ENCODE measurements at places on chromosomes 7 and 10.
A peak's percentile ranks its signal among the peaks of the same experiment; 100 is the strongest.

DNA sequence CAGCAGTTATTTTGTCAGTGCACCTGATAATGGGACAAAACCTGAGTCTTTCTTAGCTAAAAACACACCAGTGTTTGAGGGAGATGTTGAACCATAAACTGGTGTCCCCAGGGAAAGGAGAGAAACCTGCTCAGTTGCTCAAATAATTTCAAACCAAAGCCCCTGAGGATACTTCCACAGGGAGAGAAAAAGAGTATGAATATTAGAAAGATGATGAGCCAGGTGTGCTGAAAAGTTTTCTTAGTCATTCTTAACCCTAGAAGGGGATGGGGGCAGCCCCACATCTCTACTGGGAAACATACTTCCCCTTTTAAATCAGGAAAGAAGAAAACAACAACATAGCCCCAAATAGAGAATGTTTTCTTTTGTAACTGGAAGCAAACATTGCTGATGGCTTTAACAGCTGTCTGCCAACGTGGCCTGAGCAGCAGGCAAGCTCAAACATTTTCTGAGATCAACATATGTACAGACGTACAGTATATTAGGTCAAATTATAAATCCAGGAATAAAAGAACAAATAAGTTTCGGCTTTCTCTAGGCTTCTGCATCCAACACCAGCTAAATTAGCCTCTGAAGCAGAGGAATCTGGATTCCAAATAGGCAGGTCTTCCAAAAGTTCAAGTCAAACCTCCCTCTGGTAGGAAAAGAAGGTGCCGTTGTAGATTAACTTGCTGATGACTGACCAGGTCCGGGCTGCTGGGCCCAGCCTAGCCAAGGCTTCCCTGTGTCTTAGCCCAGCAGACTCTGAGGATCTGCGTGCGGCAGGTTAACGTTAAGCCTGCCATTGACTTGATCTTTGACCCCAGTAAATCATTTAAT is 30.5 kb upstream of the FBXW4 start:
- DNase-seq = no peak

GRCh38 chr7:50416527-50417182 is 33.5 kb downstream of the FIGNL1 start:
- DNase-seq = peak; percentile 55

DNA sequence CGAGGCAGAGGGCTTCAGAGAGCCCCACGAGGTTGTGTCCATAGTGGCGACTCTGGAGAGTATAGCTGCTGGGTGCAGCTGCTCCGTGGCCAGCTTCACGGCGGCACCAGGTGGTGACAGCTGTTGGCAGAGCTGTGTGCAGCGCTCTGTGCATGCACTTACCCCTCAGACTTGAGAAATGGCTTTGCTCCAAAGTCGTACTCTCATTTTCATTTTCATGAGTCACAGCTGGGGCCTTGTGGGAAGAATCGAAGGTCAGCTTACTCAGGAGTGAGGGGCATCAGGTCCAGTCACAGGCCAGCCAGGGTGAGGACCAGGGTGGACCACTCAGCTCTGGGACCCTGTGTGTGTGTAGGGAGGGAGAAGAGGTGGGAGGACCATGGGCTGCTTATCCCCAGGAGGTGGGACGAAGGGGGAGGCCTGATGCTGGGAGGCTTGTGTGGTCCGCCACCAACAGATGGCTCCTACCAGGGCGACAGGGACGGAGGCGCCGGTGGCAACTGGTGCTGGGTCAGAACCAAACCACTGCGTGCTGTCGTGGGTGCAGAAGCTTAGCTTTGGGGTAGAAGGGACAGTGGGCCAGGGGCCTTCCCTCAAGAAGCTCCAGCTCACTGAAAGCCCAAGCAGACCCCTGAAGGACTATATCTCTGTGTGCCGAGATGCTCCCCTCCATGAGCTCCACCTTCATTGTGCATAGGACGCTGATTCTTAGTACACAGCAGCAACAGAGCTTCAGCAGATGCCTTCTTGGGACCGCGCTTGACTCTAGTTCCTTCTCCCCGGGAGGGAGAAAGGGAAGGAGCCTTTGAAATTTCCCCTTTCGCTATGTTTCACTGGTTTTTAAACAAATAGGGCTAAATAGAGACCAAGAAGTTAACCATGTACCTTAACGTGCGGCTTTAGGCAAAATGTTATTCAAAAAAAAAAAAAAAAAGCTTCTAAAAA is 225.0 kb downstream of the CELF2 start:
- DNase-seq = no peak

DNA sequence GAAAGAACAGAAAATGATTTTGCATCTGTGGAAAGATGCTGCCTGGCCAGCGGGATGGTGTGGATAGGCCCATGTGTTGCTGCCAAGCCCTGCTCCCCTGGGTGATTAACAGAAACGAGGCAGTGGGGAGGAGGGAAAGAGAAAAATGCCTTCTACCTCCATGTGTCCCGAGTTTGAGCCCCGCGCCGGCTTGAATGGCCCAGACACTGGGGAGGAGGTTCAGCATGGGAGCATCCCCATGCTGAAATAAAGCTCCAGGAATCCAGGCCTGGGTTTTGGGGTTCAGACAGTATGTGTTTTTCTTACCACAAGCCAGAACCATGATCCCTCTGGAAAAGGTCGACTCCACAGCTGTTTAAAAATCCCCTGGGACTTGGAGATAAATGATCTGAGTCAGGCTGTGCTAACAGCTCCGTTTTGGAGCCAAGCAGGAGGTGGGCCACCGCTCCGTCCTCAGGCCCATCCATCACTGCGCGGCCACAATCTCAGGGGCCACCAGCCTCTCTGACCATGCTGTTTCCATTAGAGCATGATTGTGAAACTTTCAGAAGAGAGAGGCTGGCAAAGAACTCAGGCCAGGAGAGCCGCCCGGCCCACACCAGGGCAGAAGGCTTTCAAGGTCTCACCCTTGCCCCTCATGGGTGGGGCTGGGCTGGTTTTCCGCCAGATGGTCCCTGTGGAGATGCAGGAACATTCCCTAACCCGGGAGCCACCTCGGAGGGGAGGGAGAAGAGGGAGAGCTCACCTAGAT is 299.7 kb downstream of the ZEB1 start:
- peak; percentile 74 for DNase-seq

- no peak for DNase-seq
Observed at GRCh38 chr10:3679950-3680629, 104.9 kb downstream of the KLF6 start.

- no peak for DNase-seq
Observed at GRCh38 chr10:125257521-125258108, 97.3 kb upstream of the CTBP2 start.

- no peak for DNase-seq
Observed at GRCh38 chr10:92834986-92835385, 13.3 kb upstream of the EXOC6 start.

- DNase-seq = no peak
Observed at GRCh38 chr7:16954321-16954720, 72.5 kb upstream of the AGR3 start.

DNA sequence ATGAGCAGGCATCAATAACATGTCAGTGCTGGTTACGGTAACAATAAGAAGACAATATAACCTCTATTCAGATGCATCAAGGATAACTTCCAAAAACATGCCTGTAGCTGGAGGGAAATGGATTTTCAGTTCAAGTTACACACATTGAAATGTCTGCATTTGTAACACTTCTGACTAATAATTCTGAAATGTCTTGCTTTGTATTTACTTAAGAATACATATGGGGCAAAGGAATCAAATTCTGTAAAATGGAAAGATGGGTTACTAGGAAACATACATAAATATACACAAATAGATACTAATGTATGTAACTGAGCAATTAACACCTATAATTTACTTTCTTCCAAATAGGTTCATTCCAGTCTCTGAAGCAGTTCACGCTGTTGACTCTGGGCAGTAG is 18.6 kb upstream of the MTPN start:
- DNase-seq = no peak

- DNase-seq = no peak
Observed at GRCh38 chr7:155279787-155280445, 17.8 kb upstream of the INSIG1 start.

DNA sequence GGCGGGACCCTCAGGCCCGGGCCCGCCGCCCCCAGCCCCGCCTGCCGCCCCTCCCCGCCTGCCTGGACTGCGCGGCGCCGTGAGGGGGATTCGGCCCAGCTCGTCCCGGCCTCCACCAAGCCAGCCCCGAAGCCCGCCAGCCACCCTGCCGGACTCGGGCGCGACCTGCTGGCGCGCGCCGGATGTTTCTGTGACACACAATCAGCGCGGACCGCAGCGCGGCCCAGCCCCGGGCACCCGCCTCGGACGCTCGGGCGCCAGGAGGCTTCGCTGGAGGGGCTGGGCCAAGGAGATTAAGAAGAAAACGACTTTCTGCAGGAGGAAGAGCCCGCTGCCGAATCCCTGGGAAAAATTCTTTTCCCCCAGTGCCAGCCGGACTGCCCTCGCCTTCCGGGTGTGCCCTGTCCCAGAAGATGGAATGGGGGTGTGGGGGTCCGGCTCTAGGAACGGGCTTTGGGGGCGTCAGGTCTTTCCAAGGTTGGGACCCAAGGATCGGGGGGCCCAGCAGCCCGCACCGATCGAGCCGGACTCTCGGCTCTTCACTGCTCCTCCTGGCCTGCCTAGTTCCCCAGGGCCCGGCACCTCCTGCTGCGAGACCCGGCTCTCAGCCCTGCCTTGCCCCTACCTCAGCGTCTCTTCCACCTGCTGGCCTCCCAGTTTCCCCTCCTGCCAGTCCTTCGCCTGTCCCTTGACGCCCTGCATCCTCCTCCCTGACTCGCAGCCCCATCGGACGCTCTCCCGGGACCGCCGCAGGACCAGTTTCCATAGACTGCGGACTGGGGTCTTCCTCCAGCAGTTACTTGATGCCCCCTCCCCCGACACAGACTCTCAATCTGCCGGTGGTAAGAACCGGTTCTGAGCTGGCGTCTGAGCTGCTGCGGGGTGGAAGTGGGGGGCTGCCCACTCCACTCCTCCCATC is 82.7 kb downstream of the PAX2 start:
- no peak for DNase-seq

DNA sequence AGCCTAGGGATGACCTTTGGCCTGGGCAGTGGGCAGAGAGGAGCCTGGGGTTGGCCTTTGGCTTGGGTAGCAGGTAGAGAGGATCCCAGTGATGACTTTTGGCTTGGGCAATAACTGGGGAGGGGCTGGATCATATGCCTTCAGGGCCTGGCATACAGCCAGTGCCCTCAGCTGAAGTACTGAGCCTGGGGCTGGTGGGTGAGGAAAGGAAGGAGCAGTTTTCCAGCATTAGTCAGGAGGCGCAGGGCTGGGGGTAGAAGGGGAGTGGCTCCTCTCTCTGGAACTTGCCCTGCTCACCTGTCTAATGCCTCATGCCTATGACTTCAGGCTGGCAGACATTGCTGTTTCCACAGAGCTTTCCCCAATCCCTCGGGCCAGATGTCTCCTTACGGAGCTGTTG is 15.2 kb upstream of the COMTD1 start:
- no peak for DNase-seq

DNA sequence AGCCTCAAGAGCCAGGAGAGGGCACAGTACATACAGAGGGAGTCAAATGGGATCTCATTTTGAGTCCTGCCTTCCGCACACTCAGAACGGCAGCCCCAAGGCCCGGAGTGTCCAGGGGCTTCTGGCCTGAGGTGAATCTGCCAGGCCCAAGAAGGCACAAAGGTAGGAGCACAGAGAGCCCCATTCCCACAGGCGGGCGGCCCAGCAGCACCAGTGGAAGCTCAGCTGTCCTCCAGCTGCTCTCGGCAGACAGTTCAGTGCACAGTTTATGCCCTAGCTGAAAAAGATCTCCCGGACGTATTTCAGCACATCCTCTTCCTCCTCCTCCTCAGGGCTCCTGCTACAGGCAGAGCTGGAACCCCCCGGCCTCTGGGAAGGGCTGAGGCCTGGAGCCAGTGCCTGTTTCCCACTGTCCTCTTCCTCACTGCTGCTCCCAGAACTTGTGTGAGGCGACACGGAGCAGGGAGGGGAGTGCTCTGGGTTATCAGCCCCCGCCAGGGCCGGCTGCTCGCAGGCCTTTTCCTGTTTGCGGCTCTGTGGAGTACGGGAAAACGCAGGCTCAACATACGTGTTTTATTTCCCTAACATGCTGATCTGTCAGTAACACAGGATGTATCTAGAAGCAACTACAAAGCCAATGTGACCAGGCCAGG is 4.0 kb downstream of the CYREN start:
- no peak for DNase-seq

DNA sequence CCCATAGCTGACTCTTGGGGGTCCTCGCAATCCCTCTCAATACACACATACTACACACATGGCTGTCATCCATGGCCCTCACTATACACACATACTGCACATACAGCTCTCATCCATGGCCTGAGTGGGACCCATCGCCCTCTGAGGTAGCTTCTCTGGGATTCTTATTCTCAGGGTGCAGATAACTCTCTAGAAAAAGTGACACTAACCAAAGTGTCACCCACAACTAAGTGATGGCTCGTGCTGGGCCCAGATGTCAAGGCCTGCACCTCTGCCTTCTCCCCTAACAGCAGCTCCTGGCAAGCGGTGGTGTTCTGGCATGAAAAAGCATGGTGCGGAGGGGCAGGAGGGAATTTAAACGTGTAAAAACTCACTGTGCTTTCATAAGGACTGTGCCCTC is 62.7 kb upstream of the ZPBP start:
- no peak for DNase-seq

DNA sequence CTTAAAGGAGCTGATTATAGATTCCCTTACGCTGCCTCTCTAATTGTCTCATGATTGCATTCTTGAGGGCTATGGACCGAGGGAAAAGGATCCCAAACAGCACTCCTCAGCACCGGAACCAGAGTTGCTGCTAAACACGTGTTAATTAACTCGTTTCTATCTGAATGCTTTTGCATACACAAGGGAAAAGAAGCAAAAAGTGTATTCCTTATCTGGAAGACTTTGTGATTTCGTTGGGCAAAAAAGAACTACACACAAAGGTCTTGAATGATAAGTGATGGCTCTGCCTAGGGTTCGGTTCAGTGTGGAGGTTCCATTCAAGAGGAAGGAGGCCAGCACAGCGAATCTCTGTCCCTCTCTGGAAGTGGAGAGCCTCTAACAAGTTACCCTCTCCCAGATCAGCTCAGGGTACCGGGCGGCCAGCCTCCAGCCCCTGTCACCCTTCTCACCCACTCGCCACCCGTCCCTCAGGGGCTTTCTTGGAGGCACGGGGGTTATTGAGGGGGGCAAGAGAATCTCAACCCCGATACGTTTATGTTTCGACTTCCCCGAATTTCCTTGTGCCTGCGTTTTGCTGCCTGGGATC is 515 bp upstream of the SLC4A2 start:
- no peak for DNase-seq

DNA sequence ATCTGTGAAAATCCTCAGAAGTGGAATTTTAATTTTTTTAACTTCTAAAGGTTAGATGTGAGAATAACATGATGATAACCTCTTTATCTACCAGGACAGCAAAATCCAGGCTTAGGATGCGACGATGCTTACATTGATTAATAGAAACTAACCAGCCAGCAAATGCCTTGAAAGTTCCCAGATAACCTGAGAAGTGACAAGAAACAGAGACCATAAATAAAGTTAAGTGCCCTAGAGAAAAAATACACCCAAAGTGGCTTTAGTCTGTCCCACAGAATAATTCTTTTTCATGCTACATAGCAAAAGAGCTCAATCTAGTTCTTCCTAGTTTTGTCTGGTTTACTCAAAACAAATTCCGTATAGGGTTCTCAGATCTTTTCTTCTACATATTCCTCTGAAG is 262.7 kb downstream of the WDR11 start:
- DNase-seq = no peak

GRCh38 chr10:125060482-125060825 is 99.9 kb downstream of the CTBP2 start:
- DNase-seq = no peak

GRCh38 chr10:21494191-21495001 is 31.1 kb downstream of the SKIDA1 start:
- no peak for DNase-seq

- DNase-seq = no peak
Observed at GRCh38 chr7:140333223-140333622, 65.1 kb downstream of the SLC37A3 start.

Measured in right atrium auricular region (tissue), 2 donors.